ENCODE measurements at places on chromosomes 7 and 10.

DNA sequence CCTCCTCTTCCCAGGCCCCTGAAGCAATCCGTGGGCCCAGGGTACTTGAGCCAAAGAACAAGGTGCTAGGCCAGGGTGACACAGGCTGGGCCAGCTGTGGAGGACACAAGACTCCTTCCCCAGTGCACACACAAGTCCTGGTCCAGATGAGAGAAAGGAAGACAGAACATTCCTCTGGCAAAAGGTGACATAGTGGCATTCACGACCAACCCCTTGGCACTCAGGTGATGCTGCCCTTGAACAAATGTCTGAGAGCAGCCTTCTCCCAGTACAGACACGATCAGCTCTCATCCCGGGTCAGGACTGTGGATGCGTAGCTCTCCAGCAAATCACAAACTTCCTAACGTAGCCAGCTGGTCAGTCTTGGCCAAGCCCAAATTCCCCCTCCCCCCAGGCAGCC is 118.5 kb downstream of the OAT start:
- no peak for DNase-seq

- DNase-seq, result no peak
Observed at GRCh38 chr10:94349327-94349726, 13.4 kb downstream of the NOC3L start.

DNA sequence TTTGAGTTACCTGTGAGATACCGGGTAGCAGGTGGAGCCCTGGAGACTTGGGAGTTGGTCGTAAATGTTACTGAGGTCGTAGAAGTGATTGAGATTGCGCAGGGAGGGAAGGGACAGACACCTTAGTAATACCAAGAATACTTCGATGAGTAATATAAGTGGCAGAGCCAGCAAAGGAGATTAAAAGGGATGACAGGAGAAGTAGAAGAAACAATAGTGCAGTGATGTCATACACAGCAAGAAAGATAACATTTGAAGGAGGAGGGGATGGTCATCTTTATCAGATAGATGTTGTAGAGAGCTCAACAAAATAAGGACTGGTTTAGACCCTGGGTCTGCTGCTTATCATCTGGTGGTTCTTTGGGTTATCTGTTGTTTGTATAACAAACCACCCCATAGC is 5.0 kb downstream of the BCCIP start:
- DNase-seq, result no peak

- no peak for DNase-seq
Observed at GRCh38 chr7:106653488-106653887, 7.5 kb downstream of the CCDC71L start.

- no peak for DNase-seq
Observed at GRCh38 chr10:6333973-6334372, 131.2 kb downstream of the PFKFB3 start.

- DNase-seq, result no peak
Observed at GRCh38 chr10:60262647-60263126, 127.0 kb downstream of the ANK3 start.

GRCh38 chr7:78953090-78953489 is 500.4 kb downstream of the MAGI2 start:
- DNase-seq, result no peak

DNA sequence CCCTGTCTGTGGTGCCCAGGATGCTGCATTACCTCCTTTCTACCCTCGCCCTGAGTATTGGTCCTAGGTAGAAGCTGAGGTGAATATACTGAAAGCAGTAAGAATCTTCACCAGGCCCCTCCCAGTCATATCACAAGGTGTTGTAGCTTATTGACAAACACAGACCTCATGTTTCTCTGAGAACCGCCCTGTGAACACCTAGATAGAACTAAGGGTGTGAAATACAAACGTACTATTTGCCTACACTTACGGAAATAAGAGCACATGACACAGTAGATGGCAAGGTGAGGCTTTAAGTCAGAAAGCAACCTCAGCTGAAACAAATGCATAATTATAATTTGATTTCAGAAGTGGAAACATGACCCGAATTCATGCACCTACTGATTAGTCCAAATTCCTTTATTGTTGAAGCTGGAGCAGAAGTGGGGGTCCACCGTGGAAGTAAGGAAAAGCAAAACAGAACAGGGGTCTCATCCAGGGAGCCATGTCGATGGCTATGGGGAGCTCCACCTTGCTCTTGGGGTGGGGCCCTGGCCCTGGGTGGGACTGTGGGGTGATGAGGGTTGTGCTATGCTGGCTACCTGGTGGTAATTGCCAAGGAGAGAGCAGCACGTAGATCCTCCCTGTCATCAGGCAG is at the start of gene NPSR1:
Gene NPSR1 (plus strand): TSS at position 587 of the 637 bp plus-strand sequence. CDS start 195 bp downstream, outside the sequence.
- DNase-seq, result no peak

DNA sequence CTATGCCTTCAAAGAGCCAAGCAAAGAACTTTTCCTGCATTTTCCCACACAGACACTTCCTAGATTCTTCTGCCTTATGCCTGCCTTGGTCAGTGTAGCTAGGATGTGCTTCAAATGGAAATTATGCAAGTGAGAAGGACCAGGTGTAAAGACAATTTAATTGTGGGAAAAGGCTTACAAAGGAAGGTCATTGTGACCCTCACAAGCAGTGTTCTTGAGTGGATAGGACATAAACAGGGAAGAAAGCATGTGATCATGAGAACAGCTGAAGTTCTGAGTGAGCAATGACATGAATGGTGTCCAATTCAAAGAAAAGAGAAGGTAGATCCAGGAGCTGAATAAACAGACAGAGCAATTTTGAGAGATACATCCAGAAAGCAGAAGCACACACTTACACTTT is 1.3 kb upstream of the PIP start:
- no peak for DNase-seq

- DNase-seq, result no peak
Observed at GRCh38 chr7:21887353-21887752, 58.3 kb downstream of the CDCA7L start.

GRCh38 chr7:106589198-106589879 is 71.6 kb downstream of the CCDC71L start:
- no peak for DNase-seq

DNA sequence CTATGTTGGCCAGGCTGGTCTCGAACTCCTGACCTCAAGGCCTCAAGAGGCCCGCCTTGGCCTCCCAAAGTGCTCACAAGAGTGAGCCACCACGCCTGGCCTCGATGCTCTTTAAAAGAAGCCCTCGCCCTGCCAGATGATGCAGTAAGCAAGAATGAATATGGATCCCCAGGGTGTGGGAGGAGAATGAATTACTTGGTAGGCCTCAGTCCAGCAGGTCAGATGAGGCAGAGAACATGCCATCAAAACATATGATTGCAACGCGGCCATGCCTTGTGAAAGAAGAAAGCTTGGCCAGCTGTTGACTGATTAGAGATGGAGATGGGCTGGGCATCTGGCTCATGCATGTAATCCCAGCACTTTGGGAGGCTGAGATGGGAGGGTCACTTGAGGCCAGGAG is 68.7 kb downstream of the CAMK1D start:
- DNase-seq, result no peak

GRCh38 chr7:47046949-47047348 is 535.0 kb downstream of the TNS3 start:
- no peak for DNase-seq

GRCh38 chr10:63712717-63713115 is 191.5 kb downstream of the REEP3 start:
- no peak for DNase-seq

- no peak for DNase-seq
Observed at GRCh38 chr7:12951397-12951801, 264.0 kb downstream of the ARL4A start.

DNA sequence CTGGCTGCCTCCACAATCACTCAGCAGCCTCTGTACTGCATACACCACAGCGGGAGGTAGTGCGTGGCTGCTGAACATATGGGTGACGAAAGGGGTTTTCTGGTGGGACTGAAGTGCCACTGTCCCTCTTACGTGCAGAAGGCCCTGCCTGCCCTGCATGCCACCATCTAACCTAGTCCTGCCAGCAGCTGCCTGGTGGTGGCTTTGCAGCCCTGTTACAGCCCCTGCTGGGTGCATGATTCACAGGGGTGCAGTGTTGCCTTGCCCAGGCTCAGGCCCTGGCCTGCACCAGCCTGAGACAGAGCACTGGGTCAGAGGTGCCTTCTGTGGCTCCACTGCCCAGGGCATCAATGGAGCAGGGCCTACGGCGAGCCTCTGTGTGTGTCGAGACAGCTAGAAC is 50.1 kb downstream of the SYPL1 start:
- no peak for DNase-seq

DNA sequence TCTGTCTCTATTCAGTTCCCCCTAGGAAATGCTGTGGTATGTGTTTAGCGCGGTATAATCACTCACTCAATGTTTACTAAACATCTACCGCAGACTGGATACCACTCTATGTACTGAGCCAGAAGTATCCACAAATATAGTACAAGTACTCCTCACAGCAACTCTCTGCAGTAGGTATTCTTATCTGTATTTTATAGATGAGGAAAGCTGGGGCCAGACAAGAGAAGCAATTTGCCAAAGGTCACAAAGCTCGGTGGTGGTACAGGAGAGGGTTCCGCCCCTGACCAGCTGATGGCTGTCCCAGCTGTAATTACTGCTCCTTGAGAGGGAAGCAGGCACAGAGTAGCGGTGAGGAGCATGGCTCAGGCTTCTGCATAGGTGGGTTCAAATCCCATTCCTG is 184.1 kb downstream of the DOCK4 start:
- DNase-seq, result no peak

- DNase-seq, result no peak
Observed at GRCh38 chr10:80253266-80253962, 36.0 kb downstream of the MAT1A start.

- DNase-seq, result no peak
Observed at GRCh38 chr7:99469381-99470065, 3.2 kb upstream of the ZNF789 start.

DNA sequence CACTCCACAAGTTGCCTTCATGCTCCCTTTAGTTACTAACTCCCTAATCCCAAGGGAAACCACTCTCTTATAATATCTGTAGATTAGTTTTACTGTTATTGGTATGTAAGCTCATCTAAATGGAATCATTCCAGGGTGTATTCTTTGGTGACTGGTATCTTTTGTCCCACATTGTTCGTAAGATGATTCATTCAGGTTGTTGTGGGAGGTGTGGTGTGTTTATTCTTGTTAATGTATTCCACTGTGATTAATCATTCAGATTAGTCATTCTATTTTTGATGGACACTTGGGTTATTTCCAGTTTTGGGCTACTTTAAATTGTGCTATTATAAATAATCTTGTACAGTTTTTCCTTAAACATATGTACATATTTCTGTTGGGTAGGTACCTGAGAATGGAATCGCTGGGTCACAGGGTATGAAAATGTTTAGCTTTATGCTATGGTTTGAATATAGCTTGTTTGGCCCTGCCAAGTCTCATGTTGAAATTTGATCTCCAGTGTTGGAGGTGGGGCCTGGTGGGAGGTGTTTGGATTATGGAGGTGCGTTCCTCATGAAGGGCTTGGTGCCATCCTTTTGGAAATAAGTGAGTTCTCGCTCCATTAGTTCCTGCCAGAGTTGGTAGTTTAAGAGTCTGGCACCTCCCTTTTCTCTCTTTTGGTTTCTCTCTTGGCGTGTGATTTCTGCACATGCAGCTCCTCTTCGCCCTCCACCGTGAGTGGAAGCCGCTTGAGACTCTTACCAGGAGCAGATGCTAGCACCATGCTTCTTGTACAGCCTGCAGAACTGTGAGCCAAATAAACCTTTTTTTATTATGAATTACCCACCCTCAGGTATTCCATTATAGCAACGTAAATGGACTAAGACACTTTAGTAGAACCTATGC is 13.8 kb downstream of the BTRC start:
- DNase-seq, result no peak

GRCh38 chr10:34360984-34361383 is 454.1 kb downstream of the PARD3 start:
- DNase-seq, result no peak

GRCh38 chr10:47456794-47457527 is 27.0 kb downstream of the ANXA8 start:
- DNase-seq, result no peak

- DNase-seq, result no peak
Observed at GRCh38 chr10:69446229-69446628, 5.0 kb upstream of the TSPAN15 start.

DNA sequence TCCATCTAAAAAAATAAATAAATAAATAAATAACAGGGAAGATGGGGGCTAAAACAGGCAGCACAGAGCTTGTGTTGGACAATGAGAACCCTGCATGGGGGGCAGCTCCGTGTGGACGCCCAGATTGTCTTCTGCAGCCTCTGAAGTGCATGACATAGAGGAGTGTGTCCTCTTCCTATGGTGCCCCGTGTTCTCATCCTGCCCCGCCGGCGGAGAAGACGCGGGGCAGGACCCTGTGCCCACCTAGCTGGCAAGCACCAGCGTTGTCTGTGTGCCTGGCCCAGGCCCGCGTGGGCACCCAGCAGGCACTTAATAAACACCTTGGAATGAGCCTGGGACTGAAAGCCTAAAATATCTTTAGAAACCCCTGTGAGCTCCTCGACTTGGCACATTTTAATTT is 88.7 kb upstream of the DNAAF5 start:
- DNase-seq, result no peak

- peak; percentile 61 for DNase-seq
Observed at GRCh38 chr10:5317547-5318107, 47.1 kb upstream of the UCN3 start.

DNA sequence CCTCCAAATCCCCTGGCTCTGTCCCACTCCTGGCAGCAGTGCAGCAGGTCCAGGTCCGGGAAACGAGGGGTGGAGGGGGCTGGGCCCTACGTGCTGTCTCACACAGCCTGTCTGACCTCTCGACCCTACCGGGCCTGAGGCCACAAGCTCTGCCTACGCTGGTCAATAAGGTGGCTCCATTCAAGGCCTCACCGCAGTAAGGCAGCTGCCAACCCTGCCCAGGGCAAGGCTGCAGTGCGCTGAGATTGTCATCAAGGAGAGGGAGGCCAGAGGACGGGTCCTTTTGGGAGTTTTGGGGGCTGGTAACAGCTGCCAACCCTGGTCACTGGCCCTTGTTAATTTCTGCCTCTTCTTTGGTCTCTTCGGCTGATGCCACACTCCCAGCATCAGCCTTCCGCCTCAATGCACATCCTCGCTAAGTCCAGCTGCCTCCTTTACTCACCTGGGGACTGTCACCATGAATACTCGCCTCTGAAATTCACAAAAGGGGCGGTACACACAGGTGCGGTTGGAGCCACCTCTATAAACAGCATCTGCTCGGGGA is 3.5 kb downstream of the EPO start:
- no peak for DNase-seq

DNA sequence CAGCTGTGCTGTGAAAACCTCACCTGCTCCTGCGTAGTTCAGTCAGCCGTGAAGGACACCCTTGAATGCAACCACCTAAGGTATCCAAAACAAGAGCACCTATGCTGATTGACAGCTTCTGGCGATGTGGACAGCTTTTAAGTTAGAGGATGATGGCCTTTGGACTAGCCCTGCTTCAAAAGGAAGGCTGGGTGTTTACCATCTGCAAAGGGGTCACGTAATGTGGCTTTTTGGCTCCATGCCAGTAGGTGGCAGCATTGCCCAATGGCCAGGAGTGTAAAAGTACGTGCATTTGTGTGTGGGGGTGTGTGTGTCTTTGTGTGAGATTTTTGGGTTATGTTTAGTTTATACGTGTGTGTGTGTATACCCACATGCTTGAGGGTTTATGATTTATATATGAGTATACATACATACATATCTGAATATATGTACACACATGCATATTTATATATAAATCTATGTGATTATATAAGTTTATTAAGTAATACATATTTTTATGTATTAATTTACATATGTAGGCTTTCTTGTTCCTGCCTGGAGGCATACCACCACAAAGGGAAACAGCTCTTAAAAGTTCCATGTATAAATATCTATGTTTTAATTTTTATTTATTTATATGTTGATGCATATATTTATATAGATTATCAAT is 236.3 kb upstream of the ANKRD30A start:
- DNase-seq, result peak; percentile 42
